Vagina (tissue), 2 donors: ENCODE measurements at places on chromosomes 6 and 20. TPM values are rescaled to one million over a fixed set of nuclear protein-coding genes. Genes with fewer than 3 reads are reported as not detected.

HTR1B gene
- not detected for total RNA-seq

WFDC12 gene
- total RNA-seq, result 4.4 TPM

TRIM40 gene
- not detected for total RNA-seq

FHL5 gene
- 21.4 TPM for total RNA-seq

SIRPD gene
- total RNA-seq, result not detected

DNA sequence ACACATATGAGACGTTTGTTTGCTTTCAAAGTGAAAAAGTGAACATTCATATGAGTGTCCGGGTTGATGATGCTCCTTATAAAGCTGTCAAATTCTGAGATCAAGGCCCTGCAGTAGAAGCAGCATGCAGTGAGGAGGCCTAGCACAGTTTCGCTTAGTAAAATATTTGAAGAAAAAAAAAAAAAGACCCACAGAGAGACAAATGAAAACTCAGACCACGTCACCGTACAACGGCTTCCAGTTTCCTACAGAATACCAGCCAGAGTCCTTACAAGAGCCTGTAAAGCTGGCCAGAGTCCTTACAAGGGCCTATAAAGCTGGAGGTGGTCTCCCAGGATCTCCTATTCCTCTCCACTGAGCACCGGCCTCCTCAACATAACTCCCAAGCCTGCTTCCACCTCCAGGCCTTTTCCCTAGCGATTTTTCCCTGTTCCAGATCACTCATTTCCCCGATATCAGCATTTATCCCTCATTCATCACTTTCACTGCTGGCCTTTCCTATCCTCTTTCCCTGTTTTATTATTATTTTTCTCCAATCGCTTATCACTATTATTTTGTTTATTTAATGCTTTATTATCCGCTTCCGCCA is 1.5 kb upstream of the HMGN4 start:
- H3K4me1 ChIP-seq, result peaks cover 36% of the 10 kb centered on the region
- H3K27ac ChIP-seq, result peak overlapping the region; percentile 93
- DNase-seq, result no peak
- no peaks in the 10 kb centered on the region for H3K36me3 ChIP-seq

DNA sequence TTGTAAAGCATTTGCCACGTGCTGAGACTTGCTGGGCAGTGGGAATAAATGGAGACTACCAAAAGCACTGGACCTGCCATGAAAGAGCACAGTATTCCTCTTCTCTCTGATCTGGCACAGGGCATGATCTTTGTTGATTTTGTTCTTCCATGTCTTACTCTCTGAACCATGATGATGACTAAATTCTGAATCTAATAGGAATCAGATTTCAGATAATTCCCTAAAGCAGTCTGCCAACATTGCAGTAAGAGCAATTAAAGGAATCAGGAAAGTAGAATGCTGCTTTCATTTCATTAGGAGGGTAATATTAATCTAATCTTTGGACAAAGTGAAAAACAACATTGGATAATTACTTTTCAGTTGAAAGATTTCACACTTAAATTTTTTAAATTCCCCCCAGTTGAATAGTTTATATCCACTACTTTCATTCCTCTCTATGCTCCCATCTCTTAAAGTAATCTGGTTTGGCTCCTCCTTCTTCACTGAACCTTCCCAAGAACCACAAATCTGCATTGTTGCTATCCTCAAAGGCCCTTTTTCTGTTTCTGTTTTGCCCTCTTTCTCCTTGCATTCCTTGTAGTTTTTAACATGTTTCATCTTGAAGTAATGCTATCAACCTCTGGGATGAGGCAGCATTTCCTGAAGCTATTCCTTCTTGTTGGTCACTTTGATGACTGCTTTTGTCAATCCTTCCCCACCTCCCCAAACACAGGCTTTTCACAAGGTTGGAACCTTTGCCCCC is 243.2 kb upstream of the TENT5A start:
- no peak for DNase-seq
- no peaks in the 10 kb centered on the region for H3K36me3 ChIP-seq
- no peaks in the 10 kb centered on the region for H3K4me1 ChIP-seq
- H3K27me3 ChIP-seq, result no peaks in the 10 kb centered on the region
- H3K4me3 ChIP-seq, result no peak overlapping the region
- H3K27ac ChIP-seq, result peak overlapping the region; percentile 24
